ENCODE measurements at places on chromosomes 13 and 19. TPM values are rescaled to one million over a fixed set of nuclear protein-coding genes. Genes with fewer than 3 reads are reported as not detected.

The SULT2A1 gene
- not detected for total RNA-seq

The KLF1 gene
- not detected for total RNA-seq

The FOSB gene
- 1.2 TPM for total RNA-seq

The PVR gene
- total RNA-seq, result 34.2 TPM

- no peak for DNase-seq
- H3K27ac ChIP-seq, result no peak overlapping the region
- no peaks in the 10 kb centered on the region for H3K4me1 ChIP-seq
- no peaks in the 10 kb centered on the region for H3K27me3 ChIP-seq
- no peak overlapping the region for H3K4me3 ChIP-seq
- H3K36me3 ChIP-seq, result no peaks in the 10 kb centered on the region
These were observed 6.6 kb downstream of the TMEM272 start for GRCh38 chr13:51838240-51838846.

- no peaks in the 10 kb centered on the region for H3K27me3 ChIP-seq
- DNase-seq, result no peak
- H3K4me3 ChIP-seq, result no peak overlapping the region
- no peak overlapping the region for H3K27ac ChIP-seq
- H3K4me1 ChIP-seq, result no peaks in the 10 kb centered on the region
- no peaks in the 10 kb centered on the region for H3K36me3 ChIP-seq
These were observed 148.0 kb downstream of the PTPRS start for GRCh38 chr19:5192568-5192967.

GRCh38 chr13:61094865-61095264 is 320.8 kb downstream of the PCDH20 start:
- no peak overlapping the region for H3K27ac ChIP-seq
- no peak for DNase-seq
- no peaks in the 10 kb centered on the region for H3K27me3 ChIP-seq
- no peak overlapping the region for H3K4me3 ChIP-seq

DNA sequence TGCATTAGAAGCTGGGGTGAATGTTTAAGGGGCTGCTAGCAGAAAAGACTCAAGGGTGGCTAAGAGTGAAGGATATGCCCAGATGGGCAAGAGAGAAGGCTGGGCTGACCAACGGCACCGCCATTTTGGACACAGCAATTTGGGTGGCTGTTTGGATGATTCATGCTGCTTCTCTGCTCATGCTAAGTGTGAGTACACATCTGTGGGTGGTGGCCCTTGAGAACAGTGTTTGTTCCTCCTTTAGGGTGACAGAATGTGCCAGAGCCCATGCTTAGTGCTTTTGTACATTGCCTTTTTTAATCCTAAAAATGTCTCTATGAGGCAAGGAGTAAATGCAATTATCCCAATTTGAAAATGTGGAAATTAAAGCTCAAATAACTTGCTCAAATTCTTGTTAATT is 9.8 kb downstream of the CBY2 start:
- DNase-seq, result no peak
- no peak overlapping the region for H3K27ac ChIP-seq
- H3K4me1 ChIP-seq, result no peaks in the 10 kb centered on the region
- H3K4me3 ChIP-seq, result no peak overlapping the region
- H3K36me3 ChIP-seq, result no peaks in the 10 kb centered on the region

DNA sequence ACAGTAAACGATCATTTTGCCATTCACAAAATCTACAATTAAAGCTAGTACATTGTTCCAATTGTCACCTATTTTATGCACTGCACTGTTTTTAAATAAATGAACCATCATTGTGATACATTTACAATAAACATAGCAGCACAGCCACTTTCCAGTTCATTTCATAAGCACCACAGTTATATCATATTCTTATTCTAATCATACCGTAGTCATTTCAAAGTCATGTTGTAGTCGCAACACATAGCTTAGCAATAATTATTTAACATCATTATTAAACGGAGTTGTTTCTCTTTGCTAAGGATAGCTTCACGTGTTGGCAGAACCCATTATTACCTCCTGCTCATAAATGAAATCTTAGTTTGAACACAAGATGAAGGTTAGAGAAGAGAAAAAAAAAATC is 2.2 kb upstream of the PCDH9 start:
- no peak for DNase-seq
- H3K27ac ChIP-seq, result no peak overlapping the region
- H3K27me3 ChIP-seq, result peaks cover 6% of the 10 kb centered on the region
- H3K4me1 ChIP-seq, result peaks cover 21% of the 10 kb centered on the region
- no peak overlapping the region for H3K4me3 ChIP-seq
- no peaks in the 10 kb centered on the region for H3K36me3 ChIP-seq

Measured in stomach (tissue), 19 donors.